CD4-positive, alpha-beta T cell treated with Interleukin-4 for 4 hours (primary cell): ENCODE measurements at places on chromosomes 12 and 14.

- DNase-seq = no peak
Observed at GRCh38 chr12:29282031-29282816, 98.7 kb downstream of the ERGIC2 start.

- DNase-seq = no peak
Observed at GRCh38 chr14:68317239-68317638, 475.6 kb downstream of the ZFP36L1 start.

DNA sequence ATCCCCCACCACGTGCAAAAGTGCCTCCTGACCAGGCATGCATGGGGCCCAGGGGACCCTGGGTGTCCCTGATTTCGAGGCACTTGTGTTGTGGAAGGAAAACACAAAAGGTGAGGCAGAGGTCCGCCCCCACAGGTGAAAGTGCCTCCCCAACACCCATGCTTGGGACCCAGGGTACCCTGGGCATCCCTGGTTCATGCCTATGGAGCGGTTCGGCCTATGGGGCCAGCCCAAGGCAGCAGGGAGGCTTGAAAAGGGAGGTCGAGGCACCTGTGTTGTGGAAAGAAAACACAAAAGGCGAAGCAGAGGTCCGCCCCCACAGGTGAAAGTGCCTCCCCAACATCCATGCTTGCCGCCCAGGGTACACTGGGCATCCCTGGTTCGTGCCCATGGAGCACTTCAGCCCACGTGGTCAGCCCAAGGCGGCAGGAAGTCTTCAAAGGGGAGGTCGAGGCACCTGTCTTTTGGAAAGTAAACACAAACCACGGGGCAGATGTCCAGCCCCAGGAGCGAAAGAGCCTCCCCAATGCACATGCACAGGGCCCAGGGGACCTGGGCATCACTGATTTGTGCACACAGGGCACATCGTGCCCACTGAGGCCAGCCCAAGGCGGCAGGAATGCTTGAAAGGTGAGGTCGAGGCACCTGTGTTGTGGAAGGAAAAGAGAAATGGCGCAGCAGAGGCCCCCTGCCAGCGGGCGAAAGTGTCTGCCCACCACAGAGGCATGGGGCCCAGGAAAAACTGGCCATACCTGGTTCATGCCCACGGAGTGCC lies 375.5 kb downstream of the ALG10 start:
- DNase-seq = no peak

GRCh38 chr14:94748667-94749347 lies 21.1 kb downstream of the GSC start:
- DNase-seq = no peak

GRCh38 chr12:63348556-63348955 lies 197.6 kb upstream of the AVPR1A start:
- DNase-seq = no peak

GRCh38 chr14:56092763-56093162 lies 25.4 kb upstream of the PELI2 start:
- no peak for DNase-seq
